ENCODE measurements at places on chromosomes 16 and 17.

DNA sequence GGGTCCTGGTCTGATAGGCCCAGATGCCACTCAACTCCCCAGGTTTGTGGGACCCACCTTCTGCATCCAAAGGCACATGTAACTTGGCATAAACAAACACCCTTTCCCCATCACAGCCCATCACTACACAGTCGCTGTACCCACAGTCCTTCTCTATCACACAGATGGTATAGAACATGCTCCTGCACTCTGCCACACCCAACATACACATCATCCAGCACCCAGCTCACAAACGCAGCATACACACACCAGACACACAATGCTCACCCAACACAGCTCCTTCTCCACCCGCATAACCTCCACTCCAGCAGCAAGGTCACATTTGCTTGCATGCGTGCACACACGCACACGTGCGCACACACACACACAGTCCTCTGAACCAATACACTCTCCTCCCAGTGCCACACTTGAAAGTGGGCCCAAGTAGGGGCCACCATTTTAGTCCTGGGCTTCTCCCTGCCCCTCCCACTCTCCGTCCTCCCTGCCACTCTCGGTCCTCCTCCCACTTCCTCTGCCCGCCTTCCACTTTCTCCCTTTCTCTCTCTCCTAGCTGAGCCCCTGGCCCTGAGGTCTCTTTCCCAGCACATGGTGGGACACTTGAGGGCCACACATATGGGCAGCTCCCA is 8.5 kb upstream of the TMEM92 start:
- no peak for DNase-seq

DNA sequence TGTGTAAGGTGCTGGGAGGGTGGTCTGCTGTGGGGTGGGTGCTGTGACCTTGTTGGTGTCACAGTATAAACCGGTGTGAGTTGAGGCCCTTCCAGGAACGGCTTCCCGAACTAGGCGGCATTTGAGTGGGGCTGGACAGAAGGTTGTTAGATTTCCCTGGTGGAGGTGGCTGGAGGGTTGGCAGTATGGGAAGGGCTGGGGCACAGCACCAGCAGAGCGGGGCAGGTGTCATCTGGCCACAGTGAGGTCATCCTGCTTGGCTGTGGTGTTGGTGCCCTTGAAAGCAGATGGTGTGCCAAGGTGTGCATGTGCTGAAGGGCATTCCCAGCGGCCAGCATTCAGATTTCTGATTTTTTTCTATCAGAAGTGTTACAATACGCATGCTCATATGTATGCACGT is 28.1 kb downstream of the BANP start:
- DNase-seq = no peak

DNA sequence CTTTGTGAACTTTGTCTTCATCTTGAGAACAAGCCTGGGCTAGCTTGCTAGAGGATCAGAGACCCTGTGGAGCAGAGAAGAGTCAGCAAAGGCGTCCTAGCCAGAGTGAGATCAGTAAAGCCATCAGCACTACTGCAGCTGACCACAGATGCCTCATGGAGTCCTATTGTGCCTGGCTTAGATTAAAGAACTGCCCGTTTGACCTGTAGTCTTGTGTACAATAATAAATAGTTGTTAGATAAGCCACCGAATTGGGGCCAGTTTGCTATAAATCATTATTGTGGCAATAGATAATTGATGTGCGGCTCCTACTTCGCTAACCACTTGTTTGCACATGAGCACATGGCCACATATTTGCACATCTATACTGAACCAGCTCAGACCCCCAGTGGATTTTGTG is 103.0 kb downstream of the CYLD start:
- DNase-seq = no peak

GRCh38 chr16:2530629-2531318 is 434 bp downstream of the CEMP1 start:
- DNase-seq = no peak

DNA sequence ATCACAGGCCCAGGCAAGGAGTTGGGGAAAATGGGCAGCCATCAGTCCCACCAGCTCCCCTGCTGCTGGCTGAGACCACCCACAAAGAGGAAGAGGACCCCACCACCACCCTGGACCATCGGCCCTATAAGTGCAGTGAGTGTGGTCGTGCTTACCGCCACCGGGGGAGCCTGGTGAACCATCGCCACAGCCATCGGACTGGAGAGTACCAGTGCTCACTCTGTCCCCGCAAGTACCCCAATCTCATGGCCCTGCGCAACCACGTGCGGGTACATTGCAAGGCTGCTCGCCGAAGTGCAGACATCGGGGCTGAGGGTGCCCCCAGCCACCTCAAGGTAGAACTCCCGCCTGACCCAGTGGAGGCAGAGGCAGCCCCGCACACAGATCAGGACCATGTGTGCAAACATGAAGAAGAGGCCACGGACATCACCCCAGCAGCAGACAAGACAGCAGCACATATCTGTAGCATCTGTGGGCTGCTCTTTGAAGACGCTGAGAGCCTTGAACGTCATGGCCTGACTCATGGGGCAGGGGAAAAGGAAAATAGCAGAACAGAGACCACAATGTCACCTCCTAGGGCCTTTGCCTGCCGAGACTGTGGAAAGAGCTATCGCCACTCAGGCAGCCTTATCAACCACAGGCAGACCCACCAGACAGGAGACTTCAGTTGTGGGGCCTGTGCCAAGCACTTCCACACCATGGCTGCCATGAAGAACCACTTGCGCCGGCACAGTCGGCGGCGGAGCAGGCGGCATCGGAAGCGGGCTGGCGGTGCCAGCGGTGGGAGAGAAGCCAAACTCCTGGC is 3.6 kb downstream of the ZNF646 start:
- no peak for DNase-seq

- no peak for DNase-seq
Measured at GRCh38 chr17:45973099-45973780, 25.8 kb upstream of the STH start.

- no peak for DNase-seq
Measured at GRCh38 chr17:81390873-81391255, 4.4 kb upstream of the BAHCC1 start.

GRCh38 chr17:72407336-72407909 is 286.6 kb downstream of the SOX9 start:
- no peak for DNase-seq

DNA sequence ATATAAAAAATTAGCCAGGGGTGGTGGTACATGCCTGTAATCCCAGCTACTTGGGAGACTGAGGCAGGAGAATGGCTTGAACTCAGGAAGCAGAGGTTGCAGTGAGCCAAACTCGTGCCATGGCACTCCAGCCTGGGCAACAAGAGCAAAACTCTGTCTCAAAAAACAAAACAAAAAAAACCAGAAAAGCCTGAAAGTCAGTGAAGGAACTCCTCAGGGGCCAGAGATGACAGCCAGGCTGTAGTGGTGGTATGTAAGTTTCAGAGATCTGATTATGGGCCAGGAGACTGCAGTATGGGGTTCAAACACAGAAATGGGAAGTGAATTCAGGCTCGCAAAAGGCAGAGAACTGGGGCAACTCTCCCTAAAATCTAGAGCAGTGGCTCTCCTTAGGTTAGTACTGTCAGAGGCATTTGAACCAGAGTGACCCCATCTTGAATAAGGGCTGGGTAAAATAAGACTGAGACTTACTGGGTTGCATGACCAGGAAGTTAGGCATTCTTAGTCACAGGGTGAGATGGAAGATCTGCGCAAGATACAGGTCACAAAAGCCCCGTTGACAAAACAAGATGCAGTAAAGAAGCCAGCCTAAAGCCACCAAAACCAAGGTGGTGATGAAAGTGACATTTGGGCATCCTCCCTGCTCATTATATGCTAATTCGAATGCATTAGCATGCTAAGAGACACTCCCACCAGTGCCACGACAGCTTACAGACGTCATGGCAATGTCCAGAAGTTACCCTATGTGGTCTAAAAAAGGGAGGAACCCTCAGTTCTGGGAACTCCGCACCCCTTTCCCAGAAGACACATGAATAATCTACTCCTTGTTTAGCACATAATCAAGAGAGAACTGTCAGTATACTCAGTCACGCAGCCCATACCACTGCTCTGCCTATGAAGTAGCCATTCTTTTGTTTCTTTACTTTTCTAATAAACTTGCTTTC is 120.2 kb upstream of the XYLT1 start:
- DNase-seq = no peak

GRCh38 chr16:27332105-27332504 is 18.3 kb downstream of the IL4R start:
- DNase-seq = no peak

GRCh38 chr16:83040174-83040573 is 413.4 kb downstream of the CDH13 start:
- DNase-seq = no peak

DNA sequence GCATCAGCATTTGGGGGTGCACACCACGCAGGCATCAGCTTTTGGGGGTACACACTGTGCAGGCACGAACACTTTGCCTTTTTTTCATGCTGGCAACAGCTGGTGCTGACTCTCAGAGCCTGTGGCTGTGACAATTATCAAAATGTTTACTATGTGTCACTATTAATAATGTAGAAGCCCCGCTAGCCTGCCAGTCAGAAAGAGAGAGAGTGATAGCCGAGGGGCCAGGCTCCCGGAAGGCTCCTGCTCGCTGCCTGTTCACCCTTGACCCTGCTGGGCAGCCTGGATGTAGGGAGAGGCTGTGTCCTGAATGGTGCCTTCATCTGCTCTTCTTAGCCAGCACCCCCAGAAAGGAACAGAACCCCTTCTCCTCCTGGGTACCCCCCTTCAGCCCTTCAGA is 61.9 kb downstream of the SDK2 start:
- DNase-seq = no peak

- no peak for DNase-seq
Measured at GRCh38 chr17:61584866-61585265, 6.2 kb downstream of the NACA2 start.

GRCh38 chr17:50918071-50918932 is 52.1 kb upstream of the TOB1 start:
- no peak for DNase-seq

DNA sequence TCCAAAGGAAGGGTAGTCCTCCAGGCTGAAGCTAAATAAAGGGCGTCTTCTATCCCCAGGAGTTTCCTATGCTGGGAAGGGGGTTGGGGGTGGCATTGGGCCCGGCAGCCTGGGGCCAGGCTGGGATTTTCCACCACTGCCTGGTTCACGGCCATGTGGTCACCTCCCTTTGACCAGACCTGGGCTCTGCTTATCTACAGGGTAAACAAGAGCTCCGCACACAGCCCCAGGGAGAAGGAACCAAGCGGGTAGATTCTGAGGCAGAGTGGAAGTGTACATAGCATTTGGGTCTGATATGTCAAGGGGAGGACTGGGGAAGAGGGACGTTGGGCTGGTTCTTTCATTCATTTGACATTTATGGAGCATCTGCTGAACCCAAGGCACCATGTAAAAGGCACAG is 27.2 kb upstream of the TMEM220 start:
- DNase-seq = no peak

DNA sequence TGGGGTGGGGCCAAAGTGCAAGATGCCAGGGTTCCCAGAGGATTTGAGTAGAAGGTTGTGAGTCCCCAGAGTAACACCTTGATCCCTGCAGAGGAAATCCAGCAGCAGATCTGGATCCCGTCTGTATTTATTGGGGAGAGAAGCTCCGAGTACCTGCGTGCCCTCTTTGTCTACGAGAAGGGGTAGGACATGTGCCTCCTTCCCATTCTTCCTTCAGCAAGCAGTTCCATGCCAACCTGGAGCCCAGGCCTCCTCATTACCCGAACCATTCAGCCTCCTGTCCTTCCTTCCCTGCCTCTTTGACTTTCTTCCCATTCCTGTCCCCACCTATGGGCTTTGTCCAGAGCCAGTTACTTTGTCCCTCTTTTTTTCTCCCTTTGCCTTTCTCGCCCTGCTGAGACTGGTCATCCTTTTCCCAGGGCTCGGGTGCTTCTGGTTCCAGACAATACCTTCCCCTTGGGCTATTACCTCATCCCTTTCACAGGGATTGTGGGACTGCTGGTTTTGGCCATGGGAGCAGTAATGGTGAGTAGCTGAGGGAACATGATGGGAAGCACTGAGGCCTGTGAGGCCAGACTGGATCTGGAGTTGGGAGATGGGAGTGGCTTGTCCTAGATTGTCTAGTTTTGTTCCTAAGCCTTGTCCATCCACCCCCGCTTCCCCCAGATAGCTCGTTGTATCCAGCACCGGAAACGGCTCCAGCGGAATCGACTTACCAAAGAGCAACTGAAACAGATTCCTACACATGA is 2.9 kb downstream of the RNF167 start:
- no peak for DNase-seq

GRCh38 chr17:1076299-1076981 is 79.5 kb downstream of the TIMM22 start:
- DNase-seq = no peak

DNA sequence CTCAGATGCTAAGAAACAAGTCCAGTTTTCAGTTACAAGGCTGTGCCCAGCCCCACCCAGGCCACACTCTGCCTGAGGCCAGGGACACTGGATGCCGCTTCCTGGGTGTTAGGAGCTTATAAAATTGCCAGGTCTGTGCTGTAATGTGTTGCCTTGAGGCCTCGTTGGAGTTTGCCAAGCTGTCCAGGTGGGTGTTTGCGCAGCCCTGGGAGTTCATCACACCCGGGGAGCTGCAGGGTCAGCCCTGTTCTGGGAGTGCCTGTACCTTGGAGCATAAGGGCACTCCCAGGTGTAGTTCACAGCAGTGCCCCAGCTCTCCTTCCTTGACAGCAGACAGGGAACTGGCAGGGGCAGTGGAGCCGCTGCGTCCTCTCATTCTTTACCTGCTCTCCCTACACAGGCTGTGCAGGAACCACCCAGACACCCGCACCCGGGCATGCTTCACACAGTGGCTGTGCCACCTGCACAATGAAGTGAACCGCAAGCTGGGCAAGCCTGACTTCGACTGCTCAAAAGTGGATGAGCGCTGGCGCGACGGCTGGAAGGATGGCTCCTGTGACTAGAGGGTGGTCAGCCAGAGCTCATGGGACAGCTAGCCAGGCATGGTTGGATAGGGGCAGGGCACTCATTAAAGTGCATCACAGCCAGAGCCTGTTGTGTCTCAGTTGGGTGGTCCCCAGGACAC is 1.6 kb downstream of the GFER start:
- no peak for DNase-seq

DNA sequence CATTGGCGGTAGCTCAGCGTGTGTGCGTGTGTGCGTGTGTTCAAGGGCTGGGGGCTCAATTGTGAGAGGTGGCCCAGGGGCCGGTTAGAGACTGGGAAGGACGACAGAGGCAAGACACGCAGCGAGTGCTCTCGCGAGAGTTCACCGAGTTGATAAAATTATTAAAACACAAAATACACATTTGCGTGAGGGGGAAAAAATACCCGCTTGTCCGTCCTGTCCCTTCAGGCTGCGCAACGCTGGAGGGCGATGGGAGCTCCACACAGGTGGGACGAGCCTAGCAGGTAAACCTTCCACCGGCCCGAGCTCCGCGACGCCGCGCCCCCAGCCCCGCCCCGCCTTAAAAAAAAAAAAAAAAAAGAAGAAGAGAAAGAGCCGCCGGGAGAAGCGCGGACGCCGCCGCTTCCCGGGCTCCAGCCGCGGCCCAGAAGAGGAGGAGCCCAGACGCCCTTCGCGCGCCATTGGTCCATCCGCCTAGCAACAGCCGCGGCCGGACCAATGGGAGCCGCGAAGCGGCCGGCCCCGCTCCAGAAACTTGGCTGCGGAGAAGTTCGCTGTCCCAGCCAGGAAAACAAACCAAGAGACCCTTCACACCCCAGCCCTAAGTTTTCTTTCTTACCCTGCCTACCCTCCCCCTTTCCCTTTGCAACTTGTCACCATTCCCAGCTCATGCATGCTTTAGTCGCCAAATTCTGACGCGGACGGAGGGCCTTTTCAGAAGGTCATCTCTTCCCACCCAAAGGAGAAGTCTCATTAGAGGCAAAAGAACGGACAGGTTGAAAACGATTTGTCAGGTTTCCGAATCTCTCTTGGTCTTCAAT is 169.9 kb upstream of the MAF start:
- DNase-seq = peak; percentile 87

Measured in left renal cortex interstitium (tissue), 4 donors.